ENCODE measurements at places on chromosomes 3 and 15.

DNA sequence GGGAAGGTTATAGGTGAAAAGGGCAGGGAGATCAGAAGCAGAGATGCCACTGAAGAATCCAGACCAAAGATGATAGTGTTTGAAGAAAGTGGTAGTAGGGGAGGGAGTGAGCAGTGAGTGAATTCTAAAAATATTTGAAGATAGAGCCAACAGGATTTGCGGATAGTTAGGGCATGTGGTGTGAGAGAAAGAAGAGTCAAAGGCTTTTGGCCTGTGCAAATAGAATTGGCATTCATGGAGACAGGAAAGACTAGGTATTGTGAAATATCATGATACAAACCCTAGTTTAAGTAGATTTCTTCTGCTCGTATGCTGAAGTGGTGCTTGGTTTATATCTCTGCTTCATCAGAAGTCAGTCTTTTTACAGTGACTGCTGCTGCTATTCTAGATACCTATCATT, 224.2 kb upstream of the CFAP20DC start:
- DNase-seq = peak; percentile 6

DNA sequence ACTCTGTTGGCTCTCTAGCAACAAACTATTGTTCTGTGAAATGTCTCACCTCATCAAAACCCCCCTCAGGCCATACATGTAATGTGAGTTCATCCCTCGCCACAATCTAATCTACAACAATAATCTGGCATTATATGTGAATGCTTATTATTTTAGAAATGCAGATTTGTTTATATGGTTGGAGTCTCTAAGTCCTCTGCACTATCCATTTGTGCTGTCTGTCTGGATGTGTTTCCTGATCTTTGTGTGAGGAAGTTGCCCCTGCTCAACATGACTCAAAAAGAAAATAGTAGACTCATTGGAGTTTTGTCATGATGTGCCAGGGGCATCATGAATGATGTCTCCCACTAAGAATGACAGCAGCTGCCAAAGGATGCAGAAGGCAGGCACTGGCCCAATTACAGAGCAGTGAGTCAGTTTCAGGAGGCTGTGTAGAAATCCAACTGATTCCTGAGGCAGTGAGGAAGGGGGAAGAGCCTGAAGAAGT, 161.6 kb upstream of the PDZRN3 start:
- no peak for DNase-seq

- DNase-seq = no peak
These were observed 330.5 kb downstream of the ROBO2 start for GRCh38 chr3:77370413-77370812.

- DNase-seq = no peak
These were observed 53.4 kb upstream of the DCUN1D1 start for GRCh38 chr3:183033746-183034145.

DNA sequence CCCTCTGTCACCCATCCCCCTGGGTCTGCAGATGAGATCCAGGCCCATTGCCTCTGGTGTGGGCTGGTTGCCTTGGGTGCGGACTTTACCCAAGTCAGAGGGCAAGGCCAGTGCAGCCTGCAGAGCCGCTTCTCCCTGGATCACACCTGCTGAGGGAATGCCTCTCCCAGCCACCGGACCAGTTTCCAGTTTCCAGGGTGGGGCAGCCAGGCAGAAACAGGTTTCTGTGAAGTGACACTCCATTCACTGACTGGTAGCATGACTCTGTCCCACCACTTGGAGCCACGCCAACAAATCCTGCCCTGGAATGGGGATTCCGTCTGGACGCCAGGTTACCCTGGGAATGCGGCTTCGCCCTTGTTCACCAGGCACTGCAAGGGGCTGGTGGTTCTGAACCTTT, 30.0 kb downstream of the PAQR5 start:
- no peak for DNase-seq

Measured in DMS153 (cell line).